A549 (cell line): ENCODE measurements at places on chromosomes 6 and 20.

GRCh38 chr20:51423810-51424209 lies 118.7 kb downstream of the NFATC2 start:
- no peak for DNase-seq

- DNase-seq, result no peak
These were observed 126.4 kb upstream of the MAFB start for GRCh38 chr20:40815156-40816038.

GRCh38 chr20:5041433-5041832 lies 40.1 kb upstream of the SLC23A2 start:
- no peak for DNase-seq

- DNase-seq, result peak; percentile 97
These were observed 5.4 kb downstream of the CCN5 start for GRCh38 chr20:44720621-44720996.

DNA sequence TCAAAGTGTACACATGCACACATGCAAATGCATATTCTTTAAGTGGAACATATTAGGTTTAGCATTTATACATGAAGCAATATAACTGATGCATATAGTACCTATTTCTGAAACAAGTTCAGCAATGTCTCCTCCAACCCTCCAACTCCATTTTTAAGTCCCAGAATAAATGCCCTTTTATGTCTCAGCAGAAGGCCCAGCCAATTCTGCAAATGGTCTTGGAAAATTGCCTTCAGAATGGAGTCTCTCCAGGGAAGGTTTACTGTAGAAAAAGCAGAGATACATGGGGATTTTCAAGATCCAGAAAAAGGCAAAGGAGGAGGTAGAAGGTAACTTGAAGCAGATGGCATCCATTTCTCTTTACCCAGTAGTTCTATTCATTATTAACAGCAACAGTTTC lies 633.3 kb downstream of the MAFB start:
- no peak for DNase-seq

GRCh38 chr6:104956731-104957294 lies at the start of gene LIN28B:
TSS of gene LIN28B (plus strand) at chr6:104957107. CDS start at chr6:104957251, 144 bp downstream.
- DNase-seq, result peak; percentile 60

DNA sequence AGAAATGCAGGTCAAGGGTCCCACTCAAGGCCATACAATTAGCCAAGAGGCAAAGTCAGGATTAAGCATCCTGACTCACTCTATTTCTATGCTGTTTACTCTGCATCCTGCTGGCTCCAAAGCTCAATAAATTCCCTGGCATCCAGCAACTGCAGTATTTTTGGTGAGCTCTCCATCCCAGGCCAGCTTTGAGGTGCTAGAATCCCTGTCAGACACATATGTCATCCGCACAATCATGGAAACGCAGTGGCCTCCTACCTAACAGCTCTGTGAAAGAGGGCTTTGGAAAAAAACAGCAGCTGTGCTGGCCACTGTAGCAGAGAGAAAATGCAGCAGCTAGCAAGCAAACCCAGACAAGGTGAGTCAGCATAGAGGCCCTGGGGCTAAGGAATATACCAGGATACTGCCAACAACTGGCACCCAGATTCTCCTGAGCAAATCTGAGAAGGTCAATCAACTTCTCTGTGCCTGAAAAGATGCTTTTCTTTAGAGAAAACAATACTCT lies 58.4 kb downstream of the ANKEF1 start:
- DNase-seq, result peak; percentile 81
